ENCODE measurements at places on chromosomes 1 and 21. TPM values are rescaled to one million over a fixed set of nuclear protein-coding genes. Genes with fewer than 3 reads are reported as not detected.

The F11R gene
- total RNA-seq, result 4.1 TPM

The SLC25A34 gene
- total RNA-seq, result 0.06 TPM

The TLR5 gene
- not detected for total RNA-seq

The C1orf94 gene
- total RNA-seq, result not detected

The SELE gene
- total RNA-seq, result not detected

The SLAMF7 gene
- total RNA-seq, result not detected

The TDRD5 gene
- total RNA-seq, result not detected

The TFF2 gene
- not detected for total RNA-seq

The TSACC gene
- total RNA-seq, result not detected

The SMIM11 gene
- 19.6 TPM for total RNA-seq

Measured in cardiac ventricle fibroblast (primary cell).